ENCODE measurements at places on chromosomes 1 and 21.

DNA sequence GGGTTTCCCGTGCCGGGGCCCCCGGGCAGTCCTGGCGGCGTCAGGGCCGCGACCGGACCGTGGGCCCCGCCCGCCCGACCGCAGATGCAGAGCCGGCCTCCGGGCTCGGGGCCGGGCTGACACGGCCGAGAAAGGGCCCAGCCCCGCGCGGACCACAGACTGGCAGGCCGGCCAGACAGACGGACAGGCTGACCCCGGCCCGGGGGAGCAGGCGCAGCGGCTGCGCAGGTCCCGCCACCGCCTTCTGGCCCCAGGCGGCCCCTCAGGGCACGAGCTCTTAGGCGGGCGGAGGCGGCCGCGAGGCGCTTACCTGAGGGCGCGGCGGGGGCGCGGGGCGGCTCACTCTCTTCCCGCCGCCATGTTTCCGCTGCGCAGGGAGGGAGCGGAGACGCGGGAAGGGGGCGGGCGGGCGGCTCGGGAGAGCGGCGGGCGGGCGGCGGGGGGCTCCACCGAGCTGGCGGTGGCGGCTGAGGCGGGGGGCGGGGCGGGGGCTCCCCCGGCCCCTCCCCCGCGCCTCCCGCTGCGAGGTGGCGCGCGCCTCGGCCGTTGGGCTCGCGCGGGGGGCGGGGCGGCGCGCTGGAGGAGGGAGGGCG, at the start of gene SCMH1:
Gene SCMH1, minus strand, starts transcription at position 558 of the 593 bp plus-strand sequence. CDS start 56,173 bp downstream, outside the sequence.
- DNase-seq = peak; percentile 59

- no peak for DNase-seq
Observed at GRCh38 chr1:9145021-9145668, 16.2 kb upstream of the GPR157 start.

- DNase-seq = no peak
Observed at GRCh38 chr21:28256420-28256831, 736.3 kb downstream of the LTN1 start.

GRCh38 chr1:84975035-84975434, 21.9 kb downstream of the MCOLN2 start:
- DNase-seq = no peak

GRCh38 chr1:76807543-76808260, 59.6 kb upstream of the ST6GALNAC5 start:
- DNase-seq = no peak

DNA sequence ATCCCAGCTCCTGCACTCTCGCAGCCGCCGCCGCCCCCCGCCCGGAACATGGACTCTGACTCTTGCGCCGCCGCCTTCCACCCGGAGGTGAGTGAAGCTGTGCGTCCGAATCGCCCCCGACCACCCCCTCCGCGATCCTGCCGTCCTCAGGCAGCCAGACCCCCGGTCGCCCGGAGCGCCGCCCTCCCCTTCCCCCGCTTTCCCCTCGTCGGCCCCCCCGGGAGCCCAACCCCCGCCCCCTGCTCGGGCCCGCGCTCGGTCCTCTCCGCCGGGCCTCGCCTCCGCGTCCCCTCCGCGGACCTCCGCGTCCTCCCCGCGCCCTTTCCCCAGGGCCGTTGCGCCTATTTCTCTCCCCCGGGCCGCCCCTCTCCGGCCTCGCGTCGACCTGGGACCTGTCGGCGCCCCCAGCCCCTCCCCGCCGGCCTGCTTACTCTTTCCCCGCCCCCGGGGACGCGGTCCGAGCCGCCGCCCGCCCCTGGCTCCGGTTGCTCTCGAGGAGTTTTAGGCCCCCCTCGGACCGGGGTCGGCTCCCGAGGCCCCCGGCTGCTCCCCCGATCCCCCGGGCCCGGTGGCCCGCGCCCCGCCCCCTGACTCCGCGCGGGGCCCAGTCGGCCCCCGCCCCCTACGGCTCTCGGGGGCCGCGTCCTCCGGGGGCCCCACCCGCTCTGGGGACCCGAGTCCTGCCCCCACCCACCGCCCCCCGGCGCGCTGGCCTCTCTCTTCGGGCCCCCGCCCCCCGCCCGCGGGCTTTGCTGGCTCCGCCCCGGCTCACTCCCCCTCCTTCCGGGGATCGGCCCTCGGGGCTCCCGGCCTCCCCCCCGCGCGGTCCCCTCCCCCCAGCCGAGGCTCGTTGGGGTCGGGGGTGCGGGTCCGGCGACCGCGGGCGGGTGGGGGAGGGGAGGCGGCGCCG, 743 bp downstream of the PHF13 start:
- DNase-seq = peak; percentile 68

DNA sequence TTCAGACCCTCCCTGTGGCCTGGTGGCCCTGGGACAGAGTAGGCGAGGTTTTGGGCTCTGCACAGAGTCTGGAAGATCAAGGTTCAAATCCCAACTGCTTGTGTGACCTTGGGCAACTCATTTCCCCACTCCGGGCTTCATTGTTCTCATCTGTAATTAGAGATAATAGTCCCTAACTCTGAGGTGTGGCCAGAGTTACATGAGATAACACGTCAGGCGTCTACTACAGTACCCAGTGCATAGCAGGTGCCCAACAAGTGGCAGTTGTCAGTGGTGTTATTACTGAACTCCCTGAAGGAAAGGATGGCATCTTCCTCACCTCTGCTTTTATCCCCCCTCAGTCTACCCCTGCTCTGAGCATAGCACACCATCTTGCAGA, 20.8 kb downstream of the RAP1GAP start:
- no peak for DNase-seq

DNA sequence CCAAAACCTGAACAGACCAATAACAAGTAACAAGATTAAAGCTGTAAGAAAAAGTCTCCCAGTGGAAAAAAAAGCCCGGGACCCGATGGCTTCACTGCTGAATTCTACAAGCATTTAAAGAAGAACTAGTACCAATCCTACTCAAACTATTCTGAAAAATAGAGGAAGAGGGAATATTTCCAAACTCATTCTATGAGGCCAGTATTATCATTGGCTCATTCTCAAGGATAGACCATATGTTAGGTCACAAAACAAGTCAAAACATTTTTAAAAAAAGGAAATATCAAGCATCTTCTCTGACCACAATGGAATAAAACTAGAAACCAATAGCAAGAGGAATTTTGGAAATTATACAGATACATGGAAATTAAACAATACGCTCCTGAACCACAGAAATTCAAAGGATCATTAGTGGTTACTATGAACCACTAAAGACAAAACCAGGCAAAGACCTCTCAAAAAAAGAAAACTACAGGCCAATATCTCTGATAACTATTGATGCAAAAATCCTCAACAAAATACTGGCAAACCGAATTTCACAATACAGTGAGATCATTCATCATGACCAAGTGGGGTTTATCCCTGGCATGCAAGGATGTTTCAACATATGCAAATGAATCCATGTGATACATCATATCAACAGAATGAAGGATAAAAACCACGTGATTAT, 13.9 kb upstream of the IL20 start:
- DNase-seq = no peak

GRCh38 chr1:28718586-28719331, 18.0 kb upstream of the YTHDF2 start:
- DNase-seq = no peak

- no peak for DNase-seq
Observed at GRCh38 chr1:34612091-34612827, 142.6 kb upstream of the GJB5 start.

DNA sequence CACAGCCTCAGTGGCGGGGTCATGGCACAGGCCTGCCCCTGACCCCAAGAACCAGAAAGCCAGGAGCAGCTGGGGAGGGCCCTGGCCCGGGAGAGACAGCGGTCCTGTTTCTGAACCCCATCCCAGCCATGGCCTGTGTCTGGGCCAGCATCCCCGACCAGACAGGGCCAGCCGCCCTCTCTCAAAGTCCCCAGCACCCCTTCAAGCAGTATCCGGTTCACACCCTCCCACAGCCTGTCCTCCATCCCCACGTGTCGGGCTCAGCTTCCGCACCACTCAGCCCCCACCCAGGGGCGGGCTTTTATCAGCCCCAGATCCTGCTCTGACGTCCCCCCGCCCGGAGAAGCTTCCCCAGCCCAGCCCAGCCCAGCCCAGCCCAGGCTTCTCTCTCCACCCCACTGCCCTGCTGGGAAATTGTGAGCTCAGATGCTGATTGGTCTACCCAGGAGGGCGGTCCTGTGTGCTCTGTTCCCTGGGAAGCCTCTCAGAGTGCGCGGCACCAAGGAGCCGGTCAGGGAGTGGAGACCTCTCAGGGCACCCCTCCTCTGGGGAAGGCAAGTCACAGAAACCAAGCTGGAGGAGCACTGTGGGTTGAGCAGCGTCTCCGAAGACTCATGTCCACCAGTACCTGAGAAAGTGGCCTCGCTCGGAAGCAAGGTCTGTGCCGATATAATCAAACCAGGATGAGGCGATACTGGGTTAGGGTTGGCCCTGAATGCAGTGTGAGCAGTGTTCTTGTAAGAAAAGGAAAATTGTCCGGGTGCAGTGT, 4.7 kb upstream of the FAAP20 start:
- peak; percentile 82 for DNase-seq

GRCh38 chr1:12314333-12314903, 84.6 kb downstream of the VPS13D start:
- no peak for DNase-seq

GRCh38 chr1:147608596-147608995, 61.7 kb downstream of the ACP6 start:
- no peak for DNase-seq

DNA sequence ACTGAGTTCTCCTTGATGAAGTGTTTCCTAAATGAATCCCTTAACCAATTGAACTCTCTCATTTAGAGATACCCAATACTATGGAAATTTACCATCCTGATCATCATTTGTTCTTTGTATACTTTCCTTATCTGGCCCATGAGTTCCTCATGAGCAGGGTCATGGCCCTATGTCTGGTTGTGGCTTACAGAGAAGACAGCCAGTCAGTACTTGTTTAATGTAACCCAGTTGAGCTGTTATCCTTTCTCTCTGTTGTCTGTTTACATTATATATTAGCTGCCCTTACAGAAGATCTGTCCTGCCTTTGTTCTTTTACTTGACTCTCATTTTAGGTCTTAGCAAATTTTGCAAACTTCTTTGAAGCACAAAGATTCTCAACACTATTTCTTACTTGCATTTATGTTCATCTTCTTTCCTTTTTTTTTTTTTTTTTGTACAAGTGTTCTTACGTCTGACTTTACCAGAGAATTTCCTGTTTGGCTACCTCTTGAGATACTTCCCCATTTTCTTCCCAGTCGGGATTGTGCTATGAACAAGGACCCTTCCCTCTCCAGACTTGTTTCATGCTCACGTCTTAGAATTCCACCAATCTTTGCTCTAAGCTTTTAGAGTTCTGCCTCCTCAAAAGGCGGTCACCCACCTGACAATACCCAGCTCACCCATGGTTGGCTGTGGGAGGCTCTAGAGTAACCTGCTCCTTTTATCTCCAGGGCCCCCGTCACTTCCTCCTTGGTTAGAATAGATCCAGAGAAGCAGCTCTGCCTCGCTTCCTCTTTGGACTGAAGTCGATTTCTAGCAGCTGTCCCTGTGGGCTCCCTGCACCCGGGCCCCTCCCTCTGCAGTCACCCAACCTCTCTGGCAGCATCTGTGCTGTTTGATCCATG, 53.6 kb upstream of the RUNX1 start:
- peak; percentile 24 for DNase-seq

DNA sequence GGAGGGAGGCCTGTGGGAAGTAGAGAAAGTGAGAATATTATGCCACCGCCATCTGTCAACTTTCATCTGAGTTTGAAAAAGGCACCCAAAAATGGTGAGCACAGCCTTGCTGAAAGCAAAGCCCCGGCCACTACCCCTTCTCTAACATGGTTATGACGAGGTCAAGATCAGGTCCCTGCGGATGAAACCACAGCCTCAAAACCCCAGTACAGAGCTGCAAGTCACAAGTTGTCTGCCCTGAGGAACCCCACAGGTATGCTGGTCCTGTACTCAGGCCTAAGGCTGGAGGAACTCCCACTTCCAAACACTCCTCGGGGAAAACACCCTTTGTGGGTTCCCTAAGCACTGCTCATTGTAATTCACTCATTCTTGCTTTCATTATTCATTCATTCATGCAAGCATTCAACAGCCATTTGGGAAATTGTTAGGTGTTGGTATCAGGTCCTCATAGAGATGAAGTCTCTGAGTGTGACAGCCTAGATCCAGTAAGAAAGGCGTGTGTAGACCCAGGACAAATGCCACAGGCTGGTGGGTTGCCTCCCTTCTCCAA, 216.6 kb upstream of the EDN2 start:
- DNase-seq = no peak

- no peak for DNase-seq
Observed at GRCh38 chr1:6260433-6260934, 414 bp downstream of the GPR153 start.

DNA sequence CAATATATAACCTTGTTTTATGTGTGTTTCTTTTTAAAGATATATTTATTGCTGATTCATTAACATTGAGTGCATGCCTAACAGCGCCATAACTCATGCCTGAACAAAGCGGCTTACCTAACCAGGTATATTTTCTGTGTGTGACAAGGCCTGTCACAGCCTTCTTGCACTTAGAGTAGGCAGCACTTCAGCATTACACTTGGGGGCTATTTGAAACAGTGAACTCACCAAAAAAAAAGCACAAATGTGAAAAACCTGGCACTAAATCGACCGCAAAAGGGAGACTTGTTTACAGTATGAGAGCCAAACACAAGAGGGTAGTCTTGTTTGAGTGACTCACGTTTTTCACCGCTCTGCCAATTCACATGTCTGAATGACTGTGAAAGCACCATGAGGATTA, 111.7 kb downstream of the DISP1 start:
- no peak for DNase-seq

- DNase-seq = no peak
Observed at GRCh38 chr1:156074661-156075060, 7.6 kb downstream of the MEX3A start.

DNA sequence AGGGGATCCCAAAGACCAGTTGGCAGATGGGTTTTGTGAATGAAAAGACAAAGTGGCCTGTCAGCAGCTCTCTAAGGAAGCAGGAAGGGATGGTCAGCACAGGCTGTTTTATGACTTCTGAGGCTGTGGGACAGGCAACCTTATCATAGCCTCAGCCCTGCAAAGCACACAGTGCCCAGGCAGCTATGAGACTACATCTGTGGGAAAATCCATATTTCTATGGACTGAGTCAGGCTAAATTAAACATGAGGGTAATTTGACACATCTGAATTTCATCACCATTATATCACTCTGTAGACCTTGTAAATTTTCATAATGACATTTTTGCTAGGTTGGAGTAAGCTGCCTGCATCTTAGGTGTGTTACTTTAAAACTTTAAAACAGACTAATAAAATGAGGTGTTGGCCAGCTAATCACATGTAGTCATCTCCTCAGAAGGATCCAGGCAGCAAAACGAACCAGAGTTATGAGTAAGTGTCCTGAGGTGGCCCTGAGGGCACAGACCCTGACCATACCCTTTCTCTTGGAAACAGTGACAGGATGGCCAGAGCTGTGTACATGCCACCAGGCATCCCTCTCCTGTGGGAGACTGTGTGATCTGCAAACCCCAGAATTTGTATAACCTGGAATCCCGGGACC, 14.6 kb downstream of the NGF start:
- DNase-seq = no peak
